Pancreas (tissue), 10 donors: ENCODE measurements at places on chromosomes 6 and 20. TPM values are rescaled to one million over a fixed set of nuclear protein-coding genes. Genes with fewer than 3 reads are reported as not detected.
A peak's percentile ranks its signal among the peaks of the same experiment; 100 is the strongest.

DNA sequence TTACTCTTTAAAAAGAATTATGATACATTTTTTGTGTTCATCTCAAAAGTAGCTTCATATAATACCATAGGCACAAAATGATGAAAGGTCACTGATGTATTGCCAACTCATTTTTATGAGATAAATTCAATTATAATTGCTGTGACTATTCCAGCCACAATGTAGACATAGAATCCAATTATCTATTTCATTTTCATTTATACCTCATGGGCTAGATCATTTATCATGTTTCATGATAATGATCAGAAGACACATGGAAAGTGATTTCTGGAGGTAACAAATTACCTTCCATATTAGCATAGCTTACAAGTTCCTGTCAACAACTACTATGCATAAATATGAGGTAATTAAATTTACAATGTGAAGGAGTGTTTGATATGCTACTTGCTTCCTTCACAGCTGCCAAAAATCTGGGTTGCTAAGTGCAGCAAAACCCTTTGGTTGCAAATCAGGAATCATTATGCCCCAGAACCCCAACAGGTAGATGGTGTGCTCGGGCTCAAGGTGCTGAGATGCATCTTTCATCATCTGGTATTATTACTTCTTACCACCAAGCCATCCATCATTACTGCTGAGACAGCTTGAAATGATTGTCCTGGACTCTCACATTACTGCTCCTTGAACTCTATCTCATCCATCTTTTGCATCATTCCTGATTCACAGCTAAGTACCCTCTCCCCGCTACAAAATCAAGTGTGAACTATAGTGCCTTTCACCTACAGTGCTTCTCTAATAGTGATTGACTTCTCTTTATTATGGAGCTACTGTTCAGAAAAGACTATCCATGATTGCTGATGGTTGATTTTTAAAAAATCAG, 306.0 kb upstream of the THEMIS start:
- DNase-seq, result no peak
- H3K36me3 ChIP-seq, result no peaks in the 10 kb centered on the region
- no peak overlapping the region for H3K27ac ChIP-seq
- no peaks in the 10 kb centered on the region for H3K27me3 ChIP-seq
- no peak overlapping the region for H3K4me3 ChIP-seq

DNA sequence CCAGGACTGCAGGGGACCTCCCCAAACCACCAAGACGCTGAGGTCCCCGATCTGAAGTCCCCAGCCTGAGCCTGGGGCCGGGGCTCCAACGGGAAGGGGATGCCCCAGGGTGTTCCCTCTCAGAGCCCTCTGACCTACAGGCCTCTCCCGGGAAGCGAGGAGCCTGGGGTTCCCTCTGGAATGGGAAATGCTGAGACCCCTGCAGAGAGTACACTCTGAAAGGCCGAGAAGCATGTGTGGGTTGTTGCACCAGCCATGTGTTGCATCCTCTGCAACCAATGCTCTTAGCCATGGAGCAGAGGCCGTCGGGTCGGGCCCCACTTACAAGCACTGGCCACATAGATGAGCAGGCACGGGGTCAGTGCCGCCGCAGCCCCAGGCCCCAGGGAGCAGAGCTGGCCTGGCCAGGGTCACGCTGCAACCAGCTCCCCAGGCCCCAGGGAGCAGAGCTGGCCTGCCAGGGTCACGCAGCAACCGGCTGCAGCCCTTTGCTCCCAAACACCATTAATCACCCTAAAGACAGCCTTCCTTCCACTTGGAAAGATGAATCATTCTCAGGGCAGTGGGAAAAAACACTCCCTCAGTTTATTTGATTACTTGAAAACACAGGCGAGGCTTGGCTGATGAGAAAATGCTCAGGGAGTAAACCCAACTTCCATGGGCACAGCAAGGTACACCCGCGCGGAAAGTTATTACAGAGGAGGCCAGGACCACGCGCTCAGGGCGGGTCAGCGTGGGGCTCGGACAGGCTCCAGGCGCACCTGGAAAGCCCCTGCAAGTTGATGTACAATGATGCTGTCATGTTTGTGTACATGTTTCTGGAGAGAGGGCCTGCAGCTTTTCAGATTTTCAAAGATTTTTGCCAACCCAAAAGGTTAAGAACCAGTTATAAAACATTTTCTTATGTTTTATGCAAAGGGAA, 78.0 kb upstream of the AFDN start:
- H3K27ac ChIP-seq, result peak overlapping the region; percentile 50
- H3K4me1 ChIP-seq, result peaks cover 17% of the 10 kb centered on the region
- no peak for DNase-seq

DNA sequence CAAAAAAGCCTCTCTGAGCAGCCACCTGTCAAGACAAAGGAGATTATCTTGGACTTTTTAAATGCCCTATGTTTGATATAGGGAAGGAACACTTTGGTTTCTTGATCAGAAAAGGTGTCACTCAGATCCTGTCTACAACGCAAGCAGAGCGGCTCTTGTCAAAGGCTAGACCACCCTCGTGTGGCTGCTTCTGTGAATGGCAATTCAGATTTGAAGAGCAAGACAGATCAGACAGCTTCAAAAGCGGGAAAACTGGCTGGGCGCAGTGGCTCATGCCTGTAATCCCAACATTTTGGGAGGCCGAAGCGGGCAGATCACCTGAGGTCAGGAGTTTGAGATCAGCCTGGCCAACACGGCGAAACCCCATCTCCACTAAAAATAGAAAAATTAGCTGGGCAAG, 10.1 kb upstream of the NXT1 start:
- no peaks in the 10 kb centered on the region for H3K27me3 ChIP-seq
- H3K36me3 ChIP-seq, result no peaks in the 10 kb centered on the region

- H3K27me3 ChIP-seq, result no peaks in the 10 kb centered on the region
- no peaks in the 10 kb centered on the region for H3K36me3 ChIP-seq
- H3K27ac ChIP-seq, result no peak overlapping the region
- no peak overlapping the region for H3K4me3 ChIP-seq
- no peaks in the 10 kb centered on the region for H3K4me1 ChIP-seq
Measured at GRCh38 chr6:150185732-150186117, 42.9 kb downstream of the PPP1R14C start.

GRCh38 chr6:126804332-126805064, 314.0 kb upstream of the RSPO3 start:
- H3K4me3 ChIP-seq, result no peak overlapping the region
- H3K27me3 ChIP-seq, result no peaks in the 10 kb centered on the region
- no peak for DNase-seq
- H3K36me3 ChIP-seq, result no peaks in the 10 kb centered on the region
- H3K27ac ChIP-seq, result no peak overlapping the region

- no peaks in the 10 kb centered on the region for H3K4me1 ChIP-seq
- H3K4me3 ChIP-seq, result no peak overlapping the region
- no peak overlapping the region for H3K27ac ChIP-seq
- no peak for DNase-seq
Measured at GRCh38 chr6:53582963-53583362, 38.1 kb upstream of the GCLC start.

DNA sequence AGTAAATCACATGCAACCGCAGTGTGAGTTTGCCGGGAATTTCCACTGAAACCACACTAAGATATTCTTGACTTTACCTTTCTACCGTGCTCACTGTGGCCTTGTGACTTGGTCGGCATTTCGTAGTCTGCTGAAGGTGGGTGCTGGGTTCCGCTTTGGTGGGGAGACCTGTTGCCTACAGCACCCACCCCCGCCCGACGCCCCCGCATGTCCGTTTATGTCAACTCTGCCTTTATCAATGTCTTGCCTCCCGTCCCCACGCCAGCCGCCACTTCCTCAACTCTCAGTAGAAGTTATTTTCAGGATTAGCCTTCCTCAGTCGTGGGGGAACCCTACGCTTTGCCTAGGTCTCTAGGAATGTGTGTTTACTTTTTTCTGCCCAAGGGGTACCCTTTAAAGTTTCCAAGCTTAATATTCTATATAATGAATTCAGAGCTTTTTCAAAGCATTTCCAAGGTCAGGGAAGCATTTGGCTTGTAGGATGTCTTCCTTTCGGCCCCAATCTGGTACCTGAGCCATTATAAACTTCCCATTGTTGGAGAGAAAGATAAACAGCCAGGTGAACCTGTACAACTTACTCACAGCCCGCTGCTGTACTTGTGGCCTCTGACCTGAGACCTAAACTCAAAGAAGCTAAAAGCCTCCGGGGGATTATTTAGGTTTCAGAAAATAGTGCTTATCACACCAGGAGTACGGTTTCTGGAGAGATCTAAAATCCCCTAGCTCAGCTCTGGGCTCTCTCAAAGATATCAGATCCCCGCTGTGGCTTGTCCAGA, 54.2 kb downstream of the TBC1D7 start:
- no peaks in the 10 kb centered on the region for H3K36me3 ChIP-seq
- H3K4me3 ChIP-seq, result no peak overlapping the region
- no peaks in the 10 kb centered on the region for H3K4me1 ChIP-seq
- no peaks in the 10 kb centered on the region for H3K27me3 ChIP-seq

DNA sequence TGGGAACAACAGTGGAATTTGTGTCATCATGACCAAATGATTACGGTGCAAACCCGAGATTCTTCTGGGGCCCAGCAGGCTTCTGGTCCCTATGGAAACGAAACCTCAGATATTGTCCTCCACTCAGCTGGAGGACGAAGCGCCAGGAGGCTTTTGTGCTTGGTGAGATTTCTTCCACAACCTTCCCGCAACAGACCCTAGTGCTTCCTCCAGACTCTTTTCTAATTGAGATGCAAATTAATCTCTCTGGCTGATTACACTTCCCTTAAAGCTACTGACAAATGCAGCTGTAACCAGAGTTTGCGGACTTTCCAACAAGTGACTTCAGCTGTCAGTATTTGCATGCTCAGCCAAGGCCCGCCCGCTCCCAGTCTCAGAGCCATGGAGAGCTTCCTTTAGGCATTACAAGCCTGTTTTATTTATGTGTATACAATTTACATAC, 96.0 kb downstream of the INSM1 start:
- H3K27me3 ChIP-seq, result no peaks in the 10 kb centered on the region
- H3K4me1 ChIP-seq, result no peaks in the 10 kb centered on the region
- H3K36me3 ChIP-seq, result no peaks in the 10 kb centered on the region
- no peak overlapping the region for H3K4me3 ChIP-seq
- no peak overlapping the region for H3K27ac ChIP-seq

DNA sequence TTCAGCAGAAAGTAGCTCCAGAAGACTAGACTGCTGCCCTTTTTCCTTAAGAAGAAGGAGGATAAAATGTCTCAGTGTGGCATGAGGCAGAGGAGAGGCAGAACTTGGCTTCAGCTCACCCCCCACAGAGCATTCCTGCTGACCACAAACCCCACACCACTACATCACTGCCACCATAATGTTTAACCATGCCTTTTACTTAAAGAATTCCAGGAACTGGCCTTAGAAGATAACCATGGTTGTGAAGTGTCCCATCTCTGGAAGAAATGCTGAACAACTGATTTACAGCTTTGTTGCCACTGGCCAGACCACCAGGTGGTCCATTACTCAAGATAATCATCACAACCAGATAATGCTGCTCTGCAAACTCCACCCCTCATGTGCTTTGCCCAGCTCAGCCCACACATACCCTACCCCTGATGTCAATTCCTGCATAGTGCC, 154.1 kb downstream of the CD24 start:
- H3K4me3 ChIP-seq, result no peak overlapping the region
- H3K27me3 ChIP-seq, result no peaks in the 10 kb centered on the region
- H3K27ac ChIP-seq, result no peak overlapping the region
- no peak for DNase-seq
- H3K36me3 ChIP-seq, result no peaks in the 10 kb centered on the region

GRCh38 chr6:131251590-131252199, 116.4 kb downstream of the AKAP7 start:
- H3K4me1 ChIP-seq, result no peaks in the 10 kb centered on the region
- H3K4me3 ChIP-seq, result peak overlapping the region; percentile 47
- DNase-seq, result no peak
- no peaks in the 10 kb centered on the region for H3K36me3 ChIP-seq
- no peaks in the 10 kb centered on the region for H3K27me3 ChIP-seq

DEFB128 gene
- not detected for polyA plus RNA-seq

SIRPD gene
- polyA plus RNA-seq, result not detected
